Colonic mucosa (tissue), 4 donors: ENCODE measurements at places on chromosomes 11 and 22.

DNA sequence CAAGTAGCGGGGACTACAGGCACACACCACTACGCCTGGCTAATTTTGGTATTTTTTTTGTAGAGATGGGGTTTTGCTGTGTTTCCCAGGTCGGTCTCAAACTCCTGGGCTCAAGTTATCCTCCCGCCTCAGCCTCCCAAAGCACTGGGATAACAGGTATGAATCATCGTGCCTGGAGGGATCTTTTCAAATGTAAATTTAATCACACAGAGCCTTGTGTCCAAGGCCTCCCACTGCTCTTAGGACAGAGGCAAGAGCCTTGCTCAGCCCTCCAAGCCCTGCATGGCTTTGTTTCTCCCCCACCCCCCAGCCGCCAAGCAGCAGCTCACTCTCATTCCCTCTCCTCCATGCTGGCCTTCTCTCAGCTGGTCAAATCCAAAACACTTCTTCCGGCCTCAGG is 75.3 kb upstream of the CREB3L1 start:
- no peak for DNase-seq

DNA sequence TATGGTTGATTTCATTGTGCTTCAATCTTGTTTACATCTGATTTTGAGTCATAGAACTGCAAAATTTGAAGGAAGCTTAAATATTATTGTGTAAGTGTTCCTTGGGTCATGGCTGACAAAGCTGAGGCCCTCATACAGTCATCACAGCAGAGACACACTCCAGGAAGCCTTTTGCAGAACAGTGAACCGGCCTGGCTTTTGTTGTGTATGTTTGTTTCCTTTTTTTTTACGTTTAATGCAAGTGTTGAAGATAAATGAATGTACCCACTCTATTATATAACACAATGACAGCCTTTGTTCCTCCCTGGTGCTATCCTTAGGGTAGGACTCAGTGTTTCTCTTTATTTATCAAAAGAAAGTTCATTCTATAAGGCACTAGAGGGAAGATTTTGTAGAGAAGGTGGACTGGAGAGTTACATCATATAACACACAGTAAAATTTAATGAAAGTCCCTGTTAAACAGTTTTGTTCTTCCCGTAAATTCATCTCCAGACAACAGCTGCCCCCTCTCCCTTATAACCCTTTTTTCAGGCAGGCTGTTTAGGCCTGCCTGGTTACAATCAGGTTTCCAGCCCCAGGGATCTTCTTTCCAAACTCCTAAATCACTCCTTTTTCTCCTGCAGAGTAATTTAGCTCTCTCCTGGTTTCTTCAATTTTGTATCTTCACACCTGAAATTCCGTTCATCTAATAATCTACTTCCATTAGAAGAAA is 34.3 kb upstream of the CSTF3 start:
- DNase-seq, result no peak

- no peak for DNase-seq
Observed at GRCh38 chr11:93728792-93729128, 12.5 kb downstream of the TAF1D start.

DNA sequence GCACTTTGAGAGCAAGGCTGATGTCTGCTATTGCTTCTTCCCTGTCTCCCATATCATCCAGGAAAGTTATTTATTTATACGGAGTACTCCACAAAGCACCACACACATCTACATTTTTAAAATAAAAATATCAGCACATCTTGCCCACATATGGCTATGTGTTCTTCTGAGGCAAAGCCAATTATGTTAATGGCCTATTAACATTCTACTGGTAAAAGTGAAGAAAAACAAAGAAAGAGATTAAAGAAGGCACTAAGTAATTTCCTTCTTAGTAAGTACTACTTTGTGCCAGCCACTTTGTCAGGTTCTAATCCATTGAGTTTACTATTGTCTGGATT is 548.7 kb downstream of the OPCML start:
- no peak for DNase-seq

DNA sequence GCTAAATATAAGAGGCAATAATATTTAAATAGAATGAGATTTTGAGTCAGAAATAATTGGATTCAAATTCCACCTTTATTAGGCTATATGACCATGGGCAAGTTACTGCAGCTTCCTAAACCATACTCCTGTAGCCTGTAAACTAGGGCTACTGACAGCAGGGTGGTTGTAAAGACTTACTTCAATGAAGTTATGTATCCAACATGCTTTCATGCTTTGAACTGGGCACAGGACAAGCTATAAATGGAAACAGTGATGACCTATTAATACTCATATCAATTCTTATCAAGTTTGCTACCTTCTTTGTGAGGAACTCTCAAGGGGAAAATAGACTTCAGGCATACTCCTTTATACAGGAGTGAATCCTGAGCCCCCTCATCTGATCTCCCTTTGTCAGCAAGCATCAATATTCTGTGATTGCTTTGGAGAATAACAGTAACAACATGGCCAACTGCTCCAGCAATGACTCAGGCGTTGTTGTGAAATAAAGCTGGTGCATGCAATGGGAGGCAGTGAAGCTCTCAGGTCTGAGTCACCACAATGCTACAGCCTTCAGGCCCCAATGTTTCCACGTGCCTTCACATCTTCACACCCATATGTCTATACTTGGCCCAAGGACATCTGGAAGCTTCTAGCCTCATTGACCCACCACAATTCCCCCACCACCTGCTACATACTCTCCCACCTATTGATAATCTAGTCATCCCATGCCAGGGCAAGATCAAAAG is 102.5 kb downstream of the KCNA4 start:
- DNase-seq, result no peak

DNA sequence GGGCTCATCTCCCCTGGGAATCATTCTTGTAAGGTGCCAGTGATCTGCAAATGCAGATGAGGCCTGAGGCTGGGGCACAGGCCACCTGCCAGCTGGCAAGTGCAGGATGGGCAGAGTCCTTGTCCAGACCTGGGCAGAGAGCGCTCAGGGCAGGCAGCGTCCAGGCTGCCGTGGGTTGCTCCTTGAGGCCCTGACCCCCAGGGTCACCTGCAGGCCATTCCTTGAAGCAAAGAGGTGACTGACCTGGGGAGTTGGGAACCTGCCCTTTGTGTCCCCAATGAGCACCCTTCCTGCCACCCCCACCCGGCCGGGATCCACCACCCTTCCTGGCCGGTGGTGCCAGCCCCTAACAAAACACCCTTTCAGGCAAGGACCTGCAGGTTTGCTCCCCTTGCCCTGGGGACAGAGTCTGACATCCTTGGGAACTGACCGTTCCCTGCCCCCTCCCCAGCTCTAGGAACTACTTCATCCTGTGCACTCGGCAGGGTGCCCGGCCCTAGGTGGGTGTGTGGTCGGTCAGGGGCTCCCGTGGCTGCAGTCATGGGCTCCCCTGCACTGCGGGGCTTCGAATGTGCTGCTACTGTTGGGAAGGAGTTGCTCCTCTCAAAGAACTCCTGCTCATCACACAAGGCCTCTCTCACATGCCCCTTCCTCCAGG is 28.3 kb downstream of the DUSP8 start:
- DNase-seq, result no peak

- no peak for DNase-seq
Observed at GRCh38 chr11:69840371-69841169, 21.4 kb upstream of the FGF3 start.

DNA sequence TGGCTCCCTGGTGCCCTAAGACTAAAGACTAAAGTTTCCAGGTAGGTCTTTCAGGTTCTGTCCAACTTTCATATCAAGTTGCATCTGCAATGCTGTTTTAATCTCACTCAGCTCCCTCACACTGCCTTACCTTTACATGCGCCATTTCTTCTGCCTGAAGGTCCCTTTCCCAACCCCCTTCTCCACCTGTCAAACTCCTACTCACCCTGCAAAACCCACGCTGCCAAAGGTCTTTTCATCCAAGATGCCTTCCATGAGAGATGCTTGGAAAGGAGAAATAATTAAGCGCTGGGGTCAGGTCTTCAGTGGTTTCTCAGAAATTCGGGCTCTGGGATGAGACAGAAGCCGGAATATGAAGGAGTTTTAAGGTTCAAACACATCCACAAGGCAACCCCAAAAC is 95.1 kb downstream of the MN1 start:
- no peak for DNase-seq

- no peak for DNase-seq
Observed at GRCh38 chr22:35197071-35197470, 60.2 kb upstream of the HMGXB4 start.

GRCh38 chr11:46122945-46123715 is 1.9 kb upstream of the PHF21A start:
- DNase-seq, result no peak

- no peak for DNase-seq
Observed at GRCh38 chr22:30211124-30211820, 35.3 kb downstream of the LIF start.

DNA sequence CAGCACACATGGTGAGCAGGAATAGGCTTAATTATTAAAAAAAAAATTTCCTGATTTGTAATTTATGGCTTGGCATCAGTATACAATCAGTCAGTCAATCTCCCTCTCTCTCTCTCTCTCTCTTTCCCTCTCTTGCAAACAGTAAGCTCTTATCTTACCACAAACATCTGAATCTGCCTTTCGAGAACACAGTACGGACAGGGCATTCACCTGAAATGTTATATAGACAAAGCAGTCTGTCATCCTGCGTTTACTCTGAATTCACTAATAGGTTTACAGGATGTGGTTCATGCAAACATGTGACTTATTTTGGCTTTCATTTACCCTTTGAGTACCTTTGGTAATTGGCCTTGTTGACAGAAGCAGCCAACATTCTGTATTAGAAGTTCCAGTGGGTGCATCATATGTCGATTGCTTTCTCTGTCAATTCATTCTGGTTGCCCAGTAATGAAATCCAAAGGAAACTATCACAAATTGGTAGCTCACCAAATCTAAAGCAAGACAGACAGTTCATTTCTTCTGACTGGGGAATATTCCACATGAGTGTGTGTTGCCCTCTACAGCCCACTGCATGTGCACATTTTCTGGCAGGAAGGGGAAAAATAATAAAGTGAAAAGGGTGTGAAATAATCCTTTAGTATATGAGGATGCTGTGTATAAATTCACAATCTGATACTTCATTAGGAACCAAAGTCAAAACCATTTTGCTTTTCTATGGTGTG is 1058.2 kb downstream of the LRRC4C start:
- no peak for DNase-seq

DNA sequence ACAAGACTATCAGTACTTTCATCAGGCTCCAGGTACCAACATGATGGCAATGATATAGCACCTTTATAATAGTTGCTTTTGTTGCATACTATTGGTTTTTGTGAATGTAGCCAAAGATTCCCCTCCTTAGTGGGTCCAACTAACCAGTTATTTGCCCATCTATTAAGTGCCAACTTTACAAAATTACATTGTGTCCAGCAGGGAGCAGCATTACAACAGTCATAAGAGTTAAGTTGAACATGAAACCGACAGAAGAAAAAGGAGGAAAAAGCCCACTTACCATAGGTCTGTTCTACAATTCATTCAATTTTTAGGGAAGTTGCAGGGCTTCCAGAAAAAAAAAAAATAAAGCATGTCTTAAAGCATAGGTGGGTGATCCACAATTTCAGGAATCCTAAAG is 21.6 kb downstream of the IMMP1L start:
- no peak for DNase-seq

DNA sequence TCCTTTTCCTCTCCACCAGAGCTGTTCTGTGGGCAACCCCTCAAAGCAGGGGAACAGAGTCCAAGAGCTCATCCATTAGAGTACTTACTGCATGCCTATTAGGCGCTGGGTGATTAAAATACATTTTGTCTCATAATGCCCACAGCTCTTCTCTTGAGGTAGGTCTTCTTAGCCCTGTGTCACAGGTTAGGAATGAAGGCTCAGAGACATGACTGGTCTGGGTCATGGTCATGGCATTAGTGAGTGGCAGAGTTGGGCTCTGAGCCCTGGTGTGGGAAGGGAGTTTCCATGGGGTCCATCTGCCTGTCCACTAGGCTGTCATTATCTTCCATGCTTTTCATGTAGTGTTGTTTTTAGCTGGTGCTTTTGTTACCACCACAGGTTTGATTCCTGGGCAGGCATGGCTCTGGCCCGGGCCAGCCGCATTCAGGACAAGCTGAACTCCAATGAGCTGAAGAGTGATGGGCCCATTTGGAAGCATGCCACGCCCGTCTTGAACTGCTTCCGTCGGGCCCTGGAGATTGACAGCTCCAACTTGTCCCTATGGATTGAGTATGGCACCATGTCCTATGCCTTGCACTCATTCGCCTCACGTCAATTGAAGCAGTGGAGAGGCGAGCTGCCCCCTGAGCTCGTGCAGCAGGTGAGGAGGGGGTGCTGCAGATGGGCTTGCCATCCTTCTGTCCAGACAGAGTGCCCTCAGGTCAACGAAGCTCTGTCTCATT is 76.1 kb downstream of the CABIN1 start:
- DNase-seq, result no peak

DNA sequence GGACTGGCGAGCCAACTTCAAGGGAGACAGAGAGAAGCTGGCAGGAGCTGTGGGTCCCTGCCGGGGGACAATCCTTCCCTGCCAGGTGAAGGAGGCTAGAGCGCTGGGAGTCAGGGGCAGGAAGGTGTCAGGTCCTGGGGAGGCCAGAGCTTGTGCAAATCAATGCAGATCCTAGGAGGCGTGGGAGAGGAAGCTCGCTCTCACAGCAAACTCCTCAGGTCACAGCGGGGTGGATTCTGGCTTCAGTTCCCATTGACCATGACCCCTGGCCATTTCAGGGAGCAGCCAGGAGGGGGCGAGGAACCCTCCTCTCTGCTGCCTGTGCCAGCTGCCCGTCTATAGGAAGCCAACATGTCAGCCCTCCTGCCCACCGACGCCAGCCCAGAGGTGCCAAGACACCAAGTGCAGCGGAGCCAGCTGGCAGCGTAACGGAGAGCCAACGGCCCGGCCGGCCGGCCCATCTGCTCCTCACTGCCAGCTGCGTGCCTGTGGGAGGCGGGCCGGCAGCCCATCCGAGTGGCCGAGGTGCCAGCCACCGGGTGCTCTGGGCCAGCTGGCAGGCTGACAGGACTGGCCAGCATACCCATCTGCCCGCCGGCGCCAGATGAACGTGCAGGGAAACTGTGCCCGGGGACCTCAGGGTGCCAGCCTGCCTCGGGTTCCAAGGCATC is 374.8 kb downstream of the MIAT start:
- DNase-seq, result no peak

GRCh38 chr11:112540261-112540660 is 279.6 kb upstream of the PLET1 start:
- DNase-seq, result no peak

DNA sequence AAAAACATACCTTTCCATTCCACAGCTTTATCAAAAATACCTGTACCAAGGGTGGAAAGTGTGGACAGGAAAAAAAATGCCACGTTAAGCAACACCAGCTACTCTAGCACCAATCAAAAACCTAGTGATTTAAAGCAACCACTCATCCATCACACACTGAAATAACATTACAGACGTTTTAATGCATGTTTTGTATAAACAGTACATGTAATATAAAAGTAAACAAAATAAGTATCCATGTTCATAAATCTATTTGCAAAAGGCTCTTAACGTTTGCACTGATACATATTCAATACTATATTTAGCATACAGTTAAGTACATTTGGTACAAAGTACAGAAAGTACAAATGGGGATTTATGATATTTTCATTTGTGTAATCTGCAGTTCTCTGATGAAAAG is 38.7 kb downstream of the CHKA start:
- no peak for DNase-seq

GRCh38 chr11:13966013-13966412 is 3.5 kb downstream of the SPON1 start:
- DNase-seq, result no peak

GRCh38 chr11:127017482-127017881 is 16.9 kb upstream of the KIRREL3 start:
- no peak for DNase-seq
